ENCODE measurements at places on chromosomes 16 and 17.

GRCh38 chr17:20022701-20023100 is 13.5 kb downstream of the SPECC1 start:
- DNase-seq, result no peak

- no peak for DNase-seq
Measured at GRCh38 chr16:17295948-17296347, 174.8 kb downstream of the XYLT1 start.

- DNase-seq, result no peak
Measured at GRCh38 chr16:56785317-56785716, 55.4 kb downstream of the NUP93 start.

DNA sequence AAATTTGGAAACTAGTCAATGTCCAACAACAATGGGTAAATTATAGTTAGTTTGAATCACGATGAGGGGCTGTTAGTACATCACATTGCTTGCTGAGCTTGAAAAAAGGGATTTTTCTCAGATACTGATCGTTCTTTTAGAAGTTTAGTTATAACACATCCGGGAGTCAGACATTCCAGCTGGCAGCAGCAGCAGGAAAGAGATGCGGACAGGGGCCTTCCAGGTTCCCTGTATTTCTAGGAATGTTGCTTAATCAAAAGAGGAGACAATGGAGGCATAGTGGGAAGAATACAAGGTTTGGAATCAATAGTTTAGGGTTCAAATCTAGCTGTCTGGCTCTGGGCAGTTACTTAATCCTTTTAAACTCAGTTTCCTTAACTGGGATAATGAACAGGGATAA is 27.8 kb downstream of the CDK5R1 start:
- no peak for DNase-seq

GRCh38 chr17:55446581-55447205 is 25.1 kb upstream of the MMD start:
- no peak for DNase-seq

DNA sequence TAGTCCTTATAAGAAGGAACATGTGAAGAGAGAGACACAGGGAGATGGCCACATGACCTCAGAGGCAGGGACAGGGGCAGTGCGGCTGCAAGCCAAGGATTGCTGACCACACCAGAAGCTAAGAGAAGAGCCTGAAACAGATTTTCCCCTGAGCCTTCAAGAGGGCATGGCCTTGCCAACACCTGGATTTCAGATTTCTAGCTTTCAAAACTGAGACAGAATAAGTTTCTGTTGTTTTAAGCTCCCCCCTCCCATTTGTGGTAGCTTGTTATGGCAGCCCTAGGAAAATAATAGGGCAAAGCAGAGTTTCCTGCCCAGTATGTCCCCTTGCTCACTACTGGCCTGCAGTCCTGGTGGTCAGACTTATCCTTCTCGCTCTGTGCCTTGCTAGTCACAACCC is 204.5 kb downstream of the CCDC182 start:
- no peak for DNase-seq

Measured in fibroblast of pulmonary artery (primary cell).